ENCODE measurements at places on chromosomes 3 and 15. TPM values are rescaled to one million over a fixed set of nuclear protein-coding genes. Genes with fewer than 3 reads are reported as not detected.

DNA sequence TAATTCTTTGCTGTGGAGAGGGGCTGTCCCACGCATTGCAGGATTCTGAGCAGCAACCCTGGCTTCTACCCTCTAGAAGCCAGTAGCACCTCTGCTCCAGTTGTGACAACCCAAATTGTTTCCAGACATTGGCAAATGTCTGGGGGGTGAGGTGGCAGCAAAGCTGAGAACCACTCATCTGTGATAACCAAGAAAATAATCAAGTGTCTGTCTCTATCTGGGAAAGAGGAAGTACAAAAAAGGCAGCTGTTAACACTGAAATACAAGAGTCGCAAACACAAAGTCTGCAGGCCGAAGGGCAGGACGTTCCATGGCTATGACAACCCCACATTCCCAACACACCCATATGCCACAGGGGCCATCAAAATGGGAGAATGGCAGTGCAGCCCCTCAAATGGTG lies 42.2 kb upstream of the GNB5 start:
- no peak for DNase-seq

DNA sequence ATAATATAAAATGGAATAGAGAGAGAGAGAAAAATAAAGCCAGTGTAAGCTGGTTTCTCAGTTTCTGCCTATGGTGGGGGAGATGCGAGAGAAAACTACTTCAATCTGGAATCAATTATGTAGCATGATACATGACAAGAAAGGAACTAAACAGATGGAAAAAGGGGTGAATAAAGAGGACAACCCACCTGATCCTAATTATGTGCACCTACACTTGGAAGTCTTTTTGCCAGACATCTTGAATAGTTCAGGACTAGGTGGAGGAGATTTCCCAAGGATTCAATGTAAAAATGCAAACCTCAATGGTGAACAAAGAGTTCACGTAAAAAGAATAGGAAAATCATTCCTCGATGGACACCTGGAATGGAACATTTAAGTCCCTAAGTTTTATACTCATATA lies 524.4 kb upstream of the RGMA start:
- DNase-seq: no peak

DNA sequence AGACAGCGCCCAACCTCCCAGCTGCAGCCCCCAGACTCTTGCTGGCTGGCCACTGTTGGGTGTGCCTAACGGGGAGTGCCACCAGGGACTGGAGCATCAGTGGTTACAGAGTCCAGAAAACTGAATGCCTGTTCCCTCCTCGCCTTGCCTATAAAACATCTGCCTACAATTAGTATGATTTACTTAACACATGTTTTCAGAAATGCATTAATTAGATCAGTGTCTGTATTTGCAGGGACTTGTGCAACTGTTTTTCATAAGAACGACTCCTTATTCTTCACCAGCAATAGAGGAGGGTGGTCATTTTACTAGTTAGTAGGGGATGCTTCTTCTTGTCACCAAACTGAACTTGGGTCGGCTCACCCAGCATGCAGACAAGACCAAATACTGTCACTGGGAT lies 248.7 kb downstream of the GABRG3 start:
- no peak for DNase-seq

The KCNAB1 gene
- total RNA-seq: not detected

Measured in T-helper 17 cell (primary cell).